ENCODE measurements at places on chromosomes 13 and 19.

GRCh38 chr13:110410000-110410399 lies 102.9 kb downstream of the COL4A2 start:
- ATAC-seq = no peak

GRCh38 chr19:3359919-3360420 lies 6.4 kb upstream of the NFIC start:
- peak; percentile 14 for ATAC-seq

GRCh38 chr13:113632706-113633484 lies 25.1 kb downstream of the ATP4B start:
- ATAC-seq = no peak

DNA sequence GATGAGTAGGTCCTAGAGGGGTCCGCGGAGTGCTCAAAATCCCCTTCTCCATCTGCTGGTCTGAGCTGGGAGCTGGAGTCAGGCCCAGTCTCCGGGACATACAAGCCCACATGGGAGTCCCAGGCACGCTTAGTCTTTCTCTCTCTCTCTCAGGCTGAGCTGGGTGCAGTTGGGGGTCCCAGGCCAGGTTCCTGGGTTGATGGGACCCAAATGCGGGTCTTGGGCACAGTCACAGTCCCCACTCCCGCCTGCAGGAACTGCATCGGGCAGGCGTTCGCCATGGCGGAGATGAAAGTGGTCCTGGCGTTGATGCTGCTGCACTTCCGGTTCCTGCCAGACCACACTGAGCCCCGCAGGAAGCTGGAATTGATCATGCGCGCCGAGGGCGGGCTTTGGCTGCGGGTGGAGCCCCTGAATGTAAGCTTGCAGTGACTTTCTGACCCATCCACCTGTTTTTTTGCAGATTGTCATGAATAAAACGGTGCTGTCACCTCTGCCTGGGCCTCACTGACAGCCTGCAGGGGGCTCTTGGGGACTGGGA lies 23.8 kb downstream of the CYP4F12 start:
- no peak for ATAC-seq

DNA sequence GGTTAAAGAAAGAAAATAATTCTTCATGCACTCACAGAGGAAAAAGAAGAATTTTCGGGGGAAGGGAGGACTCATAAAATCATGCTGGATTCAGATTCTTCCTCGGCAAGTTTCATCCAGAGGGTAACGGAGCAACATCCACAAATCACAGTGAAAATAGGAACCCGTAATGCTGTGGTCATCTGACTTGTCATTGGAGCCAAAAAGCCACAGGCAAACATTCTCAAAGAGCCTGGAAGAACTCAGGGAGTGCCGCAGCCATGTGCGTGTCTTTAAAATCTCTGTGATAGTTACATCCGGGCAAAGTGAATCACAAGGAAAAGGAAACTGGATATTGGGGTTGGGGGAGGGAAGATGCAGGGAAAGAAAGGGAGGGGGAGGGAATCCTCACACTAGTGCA lies 33.0 kb upstream of the VSTM2B start:
- ATAC-seq = no peak

DNA sequence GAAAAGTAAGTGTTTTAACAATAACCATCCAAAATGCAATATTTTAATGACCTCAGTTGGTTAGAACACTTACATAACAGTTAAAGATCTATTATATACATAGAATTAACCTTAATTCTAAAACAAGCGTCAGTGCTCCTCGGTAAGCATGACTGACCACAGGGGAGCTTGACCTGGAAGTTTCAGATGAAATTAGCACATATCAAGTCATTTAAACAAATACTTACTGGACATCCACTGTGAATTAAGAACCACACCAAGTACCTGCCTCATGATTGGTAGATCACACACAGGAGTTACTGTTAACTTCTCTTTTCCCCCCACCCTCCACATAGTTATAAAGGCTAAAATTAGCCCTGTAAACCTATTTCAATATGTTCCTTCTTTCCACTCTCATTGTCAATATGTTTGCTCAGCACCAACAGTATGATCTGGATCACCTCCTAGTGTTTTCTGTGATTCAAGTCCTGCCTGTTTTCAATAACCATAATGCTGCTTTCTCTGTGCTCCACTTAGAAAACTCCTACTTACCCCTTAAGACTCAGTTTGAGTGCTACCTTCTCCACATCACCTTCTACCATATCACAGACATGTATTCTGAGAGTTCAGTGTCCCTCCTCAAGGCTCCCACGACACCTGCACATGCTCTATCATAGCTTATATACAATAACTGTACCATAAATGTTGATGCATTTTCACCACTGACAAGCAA lies 209.0 kb downstream of the VWA8 start:
- no peak for ATAC-seq

DNA sequence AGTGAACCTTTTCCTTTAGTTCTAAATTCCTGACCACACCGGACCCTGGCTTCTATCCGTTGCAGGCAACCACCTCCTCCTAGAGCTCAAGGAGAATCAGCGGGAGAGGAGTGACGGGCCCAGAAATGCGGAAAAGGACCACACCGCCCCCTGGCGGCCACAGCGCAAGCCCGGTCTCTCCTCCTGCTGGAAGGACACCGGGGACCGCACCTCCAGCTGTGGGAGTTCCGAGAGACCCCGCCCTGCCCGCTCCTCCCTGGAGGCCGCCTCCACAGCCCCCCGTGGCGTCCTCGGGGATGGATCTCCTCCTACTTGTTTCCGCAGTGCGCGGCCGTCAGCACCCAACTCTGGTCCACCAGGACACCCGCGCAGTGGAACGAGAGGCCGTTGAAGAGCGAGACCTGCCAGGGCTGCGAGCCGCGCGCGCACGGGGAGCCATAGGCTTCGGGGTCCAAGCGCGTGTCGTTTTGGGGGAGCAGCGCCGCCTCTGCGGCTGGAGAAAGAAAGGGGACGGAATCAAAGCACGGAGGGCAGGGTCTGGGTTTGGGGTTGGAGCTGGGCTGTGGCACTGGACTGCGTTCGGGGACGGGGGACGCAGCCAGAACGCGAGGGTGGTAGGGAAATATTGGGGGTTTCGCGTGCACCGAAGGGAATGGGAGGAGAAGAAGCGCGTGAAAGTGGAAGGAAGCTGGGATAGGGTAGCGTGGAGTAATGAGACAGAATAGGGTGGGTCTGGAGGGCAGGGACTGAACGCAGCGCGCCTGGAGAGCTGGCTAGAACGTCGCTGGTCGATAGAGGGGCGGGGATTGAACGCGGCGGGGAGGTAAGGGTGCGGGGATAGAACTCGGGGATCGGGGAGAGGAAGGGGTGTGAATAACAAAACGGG lies 2.5 kb downstream of the KLK10 start:
- ATAC-seq = peak; percentile 46

- no peak for ATAC-seq
These were observed 78.0 kb downstream of the RAB20 start for GRCh38 chr13:110483386-110483968.

DNA sequence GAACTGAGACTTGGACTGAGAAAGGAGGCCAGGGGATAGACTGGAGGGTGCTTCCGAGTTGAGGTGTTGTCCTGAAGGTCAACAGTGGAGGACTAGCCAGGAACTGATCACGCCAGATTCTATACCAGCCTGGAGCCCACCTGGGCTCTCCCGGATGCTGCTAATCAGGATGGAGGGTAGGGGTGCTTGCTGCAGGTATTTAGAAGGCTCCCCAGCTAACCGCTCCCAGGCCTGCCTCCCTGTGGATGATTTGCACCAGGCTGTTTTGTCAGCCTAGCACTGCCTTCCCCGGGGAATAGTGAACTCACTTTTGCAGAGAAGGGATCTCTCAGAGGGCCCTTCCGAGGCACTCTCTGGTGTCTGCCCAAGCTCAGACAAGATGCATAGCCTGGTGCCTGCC lies 60.5 kb upstream of the KCTD15 start:
- no peak for ATAC-seq
